ENCODE measurements at places on chromosomes 3 and 15. TPM values are rescaled to one million over a fixed set of nuclear protein-coding genes. Genes with fewer than 3 reads are reported as not detected.

CLEC3B gene
- total RNA-seq, result 27.4 TPM

EEF1AKMT4 gene
- total RNA-seq, result 9.3 TPM

GABRA5 gene
- total RNA-seq, result not detected

PIK3R4 gene
- 39.0 TPM for total RNA-seq

EBLN2 gene
- 4.1 TPM for total RNA-seq

KNG1 gene
- not detected for total RNA-seq

GPR160 gene
- total RNA-seq, result 3.3 TPM

IGDCC3 gene
- not detected for total RNA-seq

TRPM1 gene
- total RNA-seq, result 15.2 TPM

CAMK2N2 gene
- not detected for total RNA-seq

GOLGA8Q gene
- total RNA-seq, result not detected

HTD2 gene
- total RNA-seq, result 13.0 TPM

ROPN1 gene
- 1.4 TPM for total RNA-seq

SLC22A13 gene
- total RNA-seq, result 0.21 TPM

AP3B2 gene
- total RNA-seq, result 2.5 TPM

CYP8B1 gene
- total RNA-seq, result not detected

RHCG gene
- 20.5 TPM for total RNA-seq

FRMD5 gene
- 0.72 TPM for total RNA-seq

RLBP1 gene
- not detected for total RNA-seq

GOLGA6L9 gene
- total RNA-seq, result 6.3 TPM

CCDC54 gene
- total RNA-seq, result not detected

SCN5A gene
- 1.0 TPM for total RNA-seq

KCTD6 gene
- total RNA-seq, result 19.2 TPM

PLSCR2 gene
- not detected for total RNA-seq

STT3B gene
- total RNA-seq, result 69.5 TPM

CSTA gene
- total RNA-seq, result 22.4 TPM

TRPM7 gene
- total RNA-seq, result 34.2 TPM

RBMS3 gene
- total RNA-seq, result 23.4 TPM

IMPG2 gene
- total RNA-seq, result 0.11 TPM

SMAD6 gene
- total RNA-seq, result 6.8 TPM

PLA2G4D gene
- total RNA-seq, result 29.6 TPM

ALDH1A2 gene
- 1.8 TPM for total RNA-seq

STRA6 gene
- total RNA-seq, result not detected

CLDN16 gene
- total RNA-seq, result 1.7 TPM

CCDC80 gene
- total RNA-seq, result 32.2 TPM

LPP gene
- 127 TPM for total RNA-seq

ITIH1 gene
- total RNA-seq, result not detected

BOC gene
- total RNA-seq, result 129 TPM

PLCL2 gene
- 1.5 TPM for total RNA-seq

DISP2 gene
- total RNA-seq, result 0.04 TPM

SEMA3B gene
- total RNA-seq, result 4.0 TPM

SLC28A2 gene
- not detected for total RNA-seq

SLC25A36 gene
- 89.6 TPM for total RNA-seq

CHRM5 gene
- not detected for total RNA-seq

Data from suprapubic skin (tissue), 4 donors.